SK-N-SH treated with all-trans-retinoic acid at 6 μM for 48 hours (cell line): ENCODE measurements at places on chromosomes 6 and 20.

- no peak for ATAC-seq
These were observed 6.1 kb downstream of the FBXO5 start for GRCh38 chr6:152976749-152977148.

GRCh38 chr6:14882394-14883026 is 363.4 kb upstream of the JARID2 start:
- no peak for ATAC-seq

DNA sequence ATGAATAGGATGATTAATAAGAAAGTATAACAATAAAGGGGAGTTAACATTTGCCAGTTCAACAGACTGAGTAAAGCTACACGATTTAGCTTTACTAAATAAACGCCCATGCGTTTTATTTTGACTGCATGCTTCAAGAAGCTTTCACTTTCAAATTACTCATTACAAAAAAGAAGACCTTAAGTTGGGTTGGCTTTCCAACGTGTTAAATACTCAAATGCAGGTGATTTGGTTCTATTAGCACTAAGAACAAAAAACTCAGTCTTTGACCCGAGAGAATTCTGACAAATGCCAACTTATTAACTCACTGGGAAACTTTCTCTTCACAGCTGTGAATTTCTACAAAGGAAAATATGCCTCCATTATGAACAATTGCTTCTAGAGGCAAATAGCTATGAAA is 24.8 kb downstream of the RNF146 start:
- no peak for ATAC-seq

DNA sequence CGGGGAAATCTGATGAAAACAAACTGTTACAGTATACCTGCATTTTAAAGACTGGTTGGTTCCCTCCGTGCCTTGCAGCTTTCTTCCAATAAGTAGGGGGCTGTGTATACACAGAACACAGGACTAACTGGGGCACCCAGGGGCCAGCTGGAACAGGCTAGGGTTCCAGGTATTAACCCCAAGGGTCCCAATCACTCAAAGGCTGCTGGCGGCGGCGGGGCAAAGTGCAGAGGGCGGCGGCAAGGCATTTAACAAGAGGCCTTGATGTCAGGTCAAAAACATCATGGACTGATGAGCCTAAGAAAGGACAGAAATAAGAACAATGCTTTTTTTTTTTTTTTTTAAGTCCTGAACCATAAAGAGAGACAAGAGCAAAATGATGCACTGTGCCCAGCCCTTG is 2.5 kb downstream of the PMEPA1 start:
- ATAC-seq, result no peak

DNA sequence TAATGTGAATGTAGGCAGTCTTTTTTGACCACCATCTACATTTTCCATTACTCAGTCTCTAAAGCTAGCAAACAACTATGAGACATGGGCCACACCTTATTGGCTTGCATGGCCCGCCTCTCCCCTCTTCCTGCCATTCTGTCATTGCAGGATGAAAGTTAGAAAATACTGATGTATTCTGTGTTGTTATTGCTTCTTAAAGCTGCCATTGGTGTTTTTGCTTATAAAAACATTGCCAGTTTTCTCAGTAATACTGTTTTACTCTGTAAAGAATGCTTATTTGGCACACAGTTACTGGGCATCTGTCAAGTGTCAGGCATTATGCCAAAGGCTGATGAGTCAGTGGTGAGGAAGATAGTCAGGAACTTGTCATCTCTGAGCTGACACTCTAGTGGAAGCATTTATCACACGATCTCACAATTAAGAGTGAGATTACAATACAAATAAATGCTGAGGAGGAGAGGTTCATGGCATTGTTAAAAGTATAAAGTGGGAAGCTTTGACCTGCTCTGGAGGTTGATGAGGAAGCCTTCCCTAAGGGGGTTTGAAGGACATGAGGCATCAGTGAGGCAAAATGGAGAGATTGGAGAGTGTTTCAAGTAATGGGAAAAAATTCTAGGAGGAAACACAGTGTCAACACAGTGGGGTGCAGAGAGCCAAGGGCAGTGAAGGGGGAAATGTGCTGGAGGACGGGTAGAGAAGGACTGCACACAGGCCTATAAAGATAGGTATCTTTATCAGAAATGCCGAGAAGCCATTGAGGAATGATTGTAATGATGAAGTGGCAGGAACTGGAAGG is 14.7 kb downstream of the KLHL32 start:
- ATAC-seq, result peak; percentile 74

- ATAC-seq, result no peak
These were observed 222.3 kb downstream of the UBE3D start for GRCh38 chr6:82843291-82843885.

DNA sequence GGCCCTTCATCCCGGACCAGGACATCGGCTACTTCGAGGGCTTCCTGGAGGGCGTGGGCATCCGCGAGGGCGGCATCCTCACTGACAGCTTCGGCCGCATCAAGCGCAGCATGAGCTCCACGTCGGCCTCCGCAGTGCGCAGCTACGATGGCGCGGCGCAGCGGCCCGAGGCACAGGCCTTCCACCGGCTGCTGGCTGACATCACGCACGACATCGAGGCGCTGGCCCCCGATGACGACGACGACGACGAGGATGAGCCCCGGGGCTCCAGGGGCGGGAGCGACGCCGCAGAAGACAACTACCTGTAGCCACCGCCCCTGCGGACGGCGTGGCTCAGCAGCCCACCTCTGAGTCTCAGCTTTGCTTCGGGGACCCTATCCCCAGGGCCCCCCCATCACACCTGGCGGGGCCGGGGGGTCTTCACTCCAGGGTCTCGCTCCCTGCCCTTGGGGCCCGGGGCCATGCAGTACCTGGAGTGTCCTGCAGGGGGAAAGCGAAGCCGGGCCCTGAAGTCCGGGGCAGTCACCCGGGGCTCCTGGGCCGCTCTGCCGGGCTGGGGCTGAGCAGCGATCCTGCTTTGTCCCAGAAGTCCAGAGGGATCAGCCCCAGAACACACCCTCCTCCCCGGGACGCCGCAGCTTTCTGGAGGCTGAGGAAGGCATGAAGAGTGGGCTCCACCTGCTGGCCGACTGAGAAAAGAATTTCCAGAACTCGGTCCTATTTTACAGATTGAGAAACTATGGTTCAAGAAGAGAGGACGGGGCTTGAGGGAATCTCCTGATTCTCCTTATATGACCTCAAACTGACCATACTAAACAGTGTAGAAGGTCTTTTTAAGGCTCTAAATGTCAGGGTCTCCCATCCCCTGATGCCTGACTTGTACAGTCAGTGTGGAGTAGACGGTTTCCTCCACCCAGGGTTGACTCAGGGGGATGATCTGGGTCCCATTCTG is 20.8 kb upstream of the HCK start:
- peak; percentile 94 for ATAC-seq

DNA sequence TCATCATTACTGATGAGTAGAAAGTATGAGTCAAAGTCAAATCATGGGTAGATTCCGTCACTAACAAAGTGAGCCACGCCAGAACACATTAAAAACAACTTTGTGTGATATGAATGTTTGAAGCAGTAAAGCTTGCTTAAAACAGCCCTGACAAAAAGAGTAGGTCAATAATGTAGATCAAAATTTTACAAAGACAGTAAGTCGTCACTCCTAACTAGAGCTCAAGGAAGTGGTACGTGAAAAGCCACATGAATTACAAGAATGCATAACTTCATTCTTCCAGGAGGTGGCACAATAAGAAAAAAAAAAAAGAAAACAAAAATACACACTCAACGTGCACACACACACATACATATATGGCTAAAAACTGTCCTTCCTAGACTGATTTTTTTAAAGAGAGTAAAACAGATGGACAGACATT is 69.9 kb downstream of the HACE1 start:
- ATAC-seq, result peak; percentile 81

DNA sequence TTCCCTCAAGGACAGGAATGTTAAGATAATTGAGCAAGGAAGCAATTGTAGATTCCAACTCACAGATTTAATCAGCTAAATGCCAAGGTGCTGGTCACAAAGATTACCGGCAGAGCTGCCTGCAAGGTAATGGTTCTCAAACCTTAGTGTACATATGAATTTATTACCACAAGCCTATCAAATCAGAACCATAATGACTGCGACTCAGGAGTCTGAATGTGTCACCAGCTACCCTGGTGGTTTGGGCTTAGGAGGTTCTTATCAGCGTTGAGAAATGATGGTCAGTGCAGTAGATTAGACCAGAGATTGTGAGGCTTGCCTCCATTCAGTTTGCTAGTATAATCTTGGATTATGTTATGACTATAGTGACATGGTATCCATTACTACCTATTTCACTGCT is 78.9 kb downstream of the MTFR2 start:
- ATAC-seq, result no peak

DNA sequence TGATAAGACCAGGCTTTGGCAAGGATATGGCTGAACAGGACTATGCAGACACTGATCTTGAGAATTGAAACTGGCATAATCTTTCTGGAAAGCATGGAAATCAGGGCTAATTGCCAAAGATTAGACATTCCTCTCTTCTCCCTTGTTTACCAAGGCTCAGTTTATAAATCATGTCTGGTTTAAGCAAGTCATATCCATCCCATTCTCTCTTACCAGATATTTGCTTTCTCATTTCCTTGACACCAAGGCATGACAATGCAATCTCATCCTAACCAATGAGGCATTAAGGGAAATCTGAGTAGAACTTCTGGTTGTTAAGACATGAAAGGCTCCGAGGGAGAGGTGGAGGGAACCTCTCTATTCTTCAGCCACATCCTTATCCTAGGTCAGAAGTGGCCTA is 110.3 kb upstream of the CEP85L start:
- ATAC-seq, result no peak

DNA sequence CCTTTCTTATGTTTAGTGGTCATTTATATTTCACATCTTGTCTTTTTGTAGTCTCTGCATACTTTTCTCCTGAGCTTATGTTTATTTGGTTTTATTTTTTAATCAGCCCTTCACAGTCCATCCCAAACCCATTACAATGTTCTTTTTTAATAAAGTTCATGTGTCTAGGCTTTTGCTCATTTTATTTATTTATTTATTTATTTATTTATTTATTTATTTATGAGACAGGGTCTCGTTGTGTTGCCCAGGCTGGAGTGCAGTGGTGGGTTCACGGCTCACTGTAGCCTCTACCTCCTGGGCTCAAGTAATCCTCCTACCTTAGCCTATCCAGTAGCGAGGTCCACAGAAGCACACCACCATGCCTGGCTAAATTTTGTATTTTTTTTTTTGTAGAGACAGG is 3.1 kb downstream of the COQ3 start:
- ATAC-seq, result no peak

DNA sequence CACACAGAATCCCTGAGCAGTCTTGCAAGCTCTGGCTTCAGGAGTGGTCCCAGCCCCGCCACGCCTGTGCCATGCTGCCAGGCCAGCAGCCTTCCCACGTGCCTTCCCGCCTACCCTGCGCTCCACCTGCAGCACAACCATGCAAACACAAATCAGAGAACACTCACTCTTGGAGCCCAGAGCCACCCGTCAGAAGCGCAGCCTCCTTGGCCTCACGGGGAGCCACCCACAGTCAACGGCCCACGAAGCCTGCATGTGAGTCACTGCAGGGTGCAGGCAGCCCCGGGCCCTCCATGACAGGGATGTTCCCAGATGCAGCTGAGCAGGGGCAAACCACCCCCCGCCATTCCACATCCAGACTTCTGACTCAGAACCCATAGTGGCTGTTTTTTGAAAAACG is 217.0 kb downstream of the DLL1 start:
- ATAC-seq, result no peak

DNA sequence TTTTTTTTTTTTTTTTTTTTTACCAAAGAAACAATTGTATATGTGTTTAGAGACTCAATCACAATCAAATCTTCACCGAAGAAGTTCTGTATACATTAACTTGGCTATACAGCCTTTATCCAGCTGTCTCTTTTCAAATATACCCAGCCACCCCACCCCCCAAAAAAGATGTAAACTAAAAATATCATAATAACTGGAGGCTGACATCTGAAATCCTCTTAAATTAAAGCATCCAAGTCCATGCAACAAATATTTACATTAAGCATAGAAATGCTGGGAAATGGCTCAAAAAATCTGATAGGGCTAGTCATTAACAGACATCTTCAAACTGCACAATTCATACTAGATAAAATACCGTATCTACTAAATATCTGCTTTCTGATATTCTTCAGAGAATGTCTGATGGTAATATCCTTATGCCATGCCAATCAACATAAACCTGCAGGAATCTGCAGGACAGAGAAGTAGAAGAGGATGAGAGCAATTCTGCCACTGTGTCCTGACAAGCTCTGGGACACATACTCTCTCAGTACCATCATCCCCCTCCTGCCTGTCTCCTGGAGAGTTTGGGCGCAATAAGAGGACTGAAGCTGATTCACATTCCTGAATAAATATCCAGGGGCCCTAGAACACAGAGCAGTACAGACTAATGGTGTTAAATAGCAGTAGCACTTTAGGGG is 152.4 kb downstream of the KIF6 start:
- ATAC-seq, result no peak

DNA sequence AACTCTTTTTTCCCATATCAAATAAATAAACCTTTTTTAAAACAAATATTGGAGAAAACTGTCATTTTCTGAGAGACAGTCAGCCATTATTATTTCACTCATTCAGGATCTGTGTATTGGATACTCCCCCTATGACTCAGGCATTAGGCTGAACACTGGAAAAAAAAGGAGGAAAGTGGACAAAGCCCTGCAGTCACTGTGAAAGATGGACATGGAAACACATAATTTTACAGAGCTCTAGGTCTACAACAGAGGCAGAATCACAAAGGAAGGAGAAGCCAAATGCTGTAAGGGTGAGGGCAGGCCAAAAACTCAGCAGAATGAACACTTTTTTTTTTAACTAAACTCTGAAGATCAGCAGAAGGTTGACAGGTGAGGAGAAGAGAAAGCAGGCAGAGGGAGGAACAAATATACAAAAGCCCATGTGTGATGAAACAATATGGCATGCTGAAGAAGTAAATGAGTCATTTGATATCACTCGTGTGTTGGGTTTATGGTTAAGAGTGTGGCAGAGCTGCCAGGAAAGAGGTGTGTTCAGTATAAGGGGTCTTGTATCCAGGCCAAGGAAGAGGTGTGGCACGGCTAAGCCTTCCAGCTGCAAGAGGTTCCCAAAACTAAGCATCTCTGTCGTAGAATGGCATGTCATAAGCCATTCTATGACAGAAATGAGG is 39.1 kb downstream of the EPB41L2 start:
- ATAC-seq, result no peak

DNA sequence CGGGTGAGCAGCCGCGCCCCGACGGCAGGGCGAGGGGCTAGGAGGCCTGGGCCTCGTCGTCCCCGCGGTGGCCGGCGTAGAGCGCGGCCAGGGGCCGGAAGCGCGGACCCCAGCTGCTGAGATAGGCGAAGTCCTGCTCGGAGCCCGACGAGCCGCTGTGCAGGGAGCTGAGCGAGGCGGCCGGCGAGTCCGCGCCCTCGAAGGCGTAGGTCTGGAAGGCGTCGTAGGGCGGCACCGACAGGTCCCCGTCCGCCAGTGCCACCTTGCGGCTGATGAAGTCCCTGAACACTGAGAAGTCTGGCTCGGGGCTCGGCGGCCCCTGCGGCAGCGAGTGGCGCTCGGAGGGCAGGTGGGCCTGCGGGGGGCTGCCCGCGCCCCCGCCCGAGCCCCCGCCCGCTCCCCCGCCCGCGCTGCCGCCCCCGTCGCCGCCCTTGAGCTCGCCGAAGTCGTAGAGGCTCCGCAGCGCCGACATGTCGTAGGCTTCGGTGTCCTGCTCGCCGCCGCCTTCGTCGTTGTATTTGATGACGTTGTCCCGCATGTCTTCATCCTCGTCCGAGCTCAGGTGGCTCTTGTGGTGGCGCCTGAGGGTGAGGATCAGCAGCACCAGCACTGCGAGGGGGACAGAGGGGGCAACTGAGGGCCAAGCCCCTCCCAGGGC is 56.5 kb downstream of the CD40 start:
- peak; percentile 95 for ATAC-seq
